ENCODE measurements at places on chromosomes 7 and 10.

- peak; percentile 66 for DNase-seq
Observed at GRCh38 chr10:119209035-119209735, 1.8 kb downstream of the GRK5 start.

GRCh38 chr10:122271076-122271475 lies at the start of gene BTBD16:
BTBD16 (plus strand) TSS chr10:122271296; CDS start chr10:122275082, 3,786 bp downstream.
- DNase-seq: no peak

DNA sequence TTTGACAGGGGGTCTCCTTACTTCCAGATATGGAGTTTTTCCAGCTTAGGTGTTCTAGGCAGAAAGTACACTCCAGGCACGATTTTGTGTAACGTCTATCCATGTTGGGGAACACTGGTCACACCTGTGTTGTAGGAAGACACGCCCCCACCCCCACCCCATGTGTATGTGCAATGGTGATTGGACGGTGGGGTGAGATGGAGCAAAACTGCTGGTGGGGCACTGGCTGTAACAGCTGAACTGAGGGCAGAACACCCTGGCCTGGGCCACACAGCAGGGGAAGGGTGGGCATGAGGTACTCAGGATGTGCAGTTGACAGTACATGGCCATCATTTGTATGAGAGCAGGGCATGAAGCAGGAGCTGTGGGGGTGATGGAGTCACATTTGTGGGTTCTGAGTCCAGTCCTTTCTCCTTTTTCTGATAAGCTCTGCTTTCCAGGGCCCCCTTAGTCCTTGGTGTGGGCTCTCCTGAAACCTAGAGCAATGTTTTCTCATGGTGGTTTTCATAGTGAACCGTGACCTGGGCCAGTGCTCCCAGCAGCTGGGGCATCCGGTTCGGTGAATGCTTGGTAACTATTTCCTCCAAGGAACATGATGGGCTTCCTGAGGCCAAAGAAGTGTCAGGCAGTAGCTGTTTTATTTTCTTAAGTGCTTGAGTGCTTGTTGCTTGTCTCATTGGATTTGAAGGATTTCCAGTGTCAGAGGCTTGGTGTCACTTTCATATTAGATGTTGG lies 63.4 kb upstream of the AQP1 start:
- no peak for DNase-seq

- DNase-seq: no peak
Observed at GRCh38 chr10:130941886-130942285, 369.6 kb downstream of the TCERG1L start.

DNA sequence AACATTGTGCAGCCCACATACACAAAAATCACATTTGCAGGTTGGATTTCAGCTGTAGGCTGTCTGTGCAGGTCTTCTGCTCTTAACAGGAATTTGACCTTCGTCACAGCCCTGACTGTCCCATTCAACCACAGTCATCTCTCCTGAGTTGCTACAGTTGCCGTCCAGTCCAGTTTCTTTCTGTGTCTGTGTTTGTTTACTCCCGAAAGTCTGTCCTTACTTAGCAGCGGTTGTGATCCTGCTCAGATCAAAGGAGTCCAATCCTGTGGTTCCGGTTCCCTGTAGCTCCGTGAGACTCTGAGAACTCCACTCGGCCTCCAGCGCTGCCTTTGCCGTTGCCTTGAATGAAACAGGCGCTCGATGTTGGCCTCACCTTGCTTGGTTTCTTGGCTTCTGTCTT lies 111.6 kb upstream of the GATA3 start:
- DNase-seq: no peak

GRCh38 chr7:12370249-12370648 lies 33.4 kb downstream of the VWDE start:
- DNase-seq: no peak

GRCh38 chr10:120582753-120583152 lies 125.7 kb downstream of the PLPP4 start:
- no peak for DNase-seq

GRCh38 chr7:92404170-92404614 lies 43.1 kb upstream of the GATAD1 start:
- peak; percentile 16 for DNase-seq

- DNase-seq: peak; percentile 46
Observed at GRCh38 chr10:5563991-5564536, 39.3 kb downstream of the CALML3 start.

GRCh38 chr10:120962756-120963593 lies 111.8 kb downstream of the WDR11 start:
- no peak for DNase-seq

DNA sequence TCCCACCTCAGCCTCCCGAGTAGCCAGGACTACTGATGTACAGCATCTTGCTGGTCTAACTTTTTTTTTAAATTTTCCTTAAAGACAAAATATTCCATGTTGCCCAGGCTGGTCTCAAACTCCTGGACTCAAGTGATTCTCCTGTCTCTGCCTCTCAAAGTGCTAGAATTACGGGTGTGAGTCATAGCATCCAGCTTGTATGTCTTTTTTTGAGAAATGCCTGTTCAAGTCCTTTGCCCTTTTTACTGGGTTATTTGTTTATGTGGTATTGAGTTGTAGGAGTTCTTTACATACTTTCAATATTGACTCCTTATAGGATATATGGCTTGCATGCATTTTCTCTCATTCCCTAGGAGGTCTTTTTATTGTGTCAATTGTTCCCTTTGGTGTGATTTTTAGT lies 486.4 kb downstream of the MAGI2 start:
- no peak for DNase-seq

GRCh38 chr10:14654821-14655382 lies 119.8 kb downstream of the FAM107B start:
- DNase-seq: no peak

GRCh38 chr7:23422909-23423308 lies 47.4 kb downstream of the IGF2BP3 start:
- DNase-seq: no peak

DNA sequence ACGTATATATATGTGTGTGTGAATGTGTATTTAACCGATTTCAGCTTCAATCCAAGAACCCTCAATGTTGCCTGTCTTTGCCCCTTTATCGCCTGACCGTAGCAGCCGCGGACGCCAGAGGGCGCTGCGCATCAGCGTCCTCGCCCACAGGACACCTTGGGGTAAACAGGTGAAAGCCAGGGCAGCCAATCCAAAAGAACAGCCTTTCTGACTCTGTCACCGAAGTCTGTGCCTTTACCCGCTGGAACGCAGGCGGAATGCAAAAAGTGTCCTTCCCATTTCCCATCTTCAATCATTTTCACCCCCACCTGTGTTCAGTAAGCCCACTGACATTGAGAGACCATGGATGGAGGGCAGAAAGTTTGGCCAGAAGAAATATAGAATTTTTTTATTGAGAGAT lies 3.6 kb downstream of the NXPH1 start:
- DNase-seq: peak; percentile 4

- DNase-seq: no peak
Observed at GRCh38 chr7:43872406-43873110, 3.2 kb upstream of the MRPS24 start.

DNA sequence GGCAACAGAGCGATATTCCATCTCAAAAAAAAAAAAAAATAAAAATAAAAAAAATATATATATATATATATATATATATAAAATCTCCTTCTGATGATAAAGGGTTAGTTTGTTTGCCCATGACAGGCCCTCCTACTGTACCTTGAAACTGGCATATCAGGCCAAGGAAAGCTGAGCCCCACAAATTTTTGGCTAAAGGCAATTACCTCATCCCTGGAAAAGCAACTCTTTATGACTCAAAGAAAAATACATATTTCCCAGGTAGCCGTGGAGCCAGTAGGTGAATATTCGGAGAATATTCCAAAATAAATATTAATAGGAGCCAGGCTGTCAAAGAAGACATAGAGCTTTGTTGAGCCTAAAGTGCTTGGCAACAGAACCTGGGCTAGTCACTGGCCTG lies 245.1 kb downstream of the GALNT17 start:
- no peak for DNase-seq

- DNase-seq: no peak
Observed at GRCh38 chr10:133069033-133069525, 18.6 kb upstream of the ADGRA1 start.

DNA sequence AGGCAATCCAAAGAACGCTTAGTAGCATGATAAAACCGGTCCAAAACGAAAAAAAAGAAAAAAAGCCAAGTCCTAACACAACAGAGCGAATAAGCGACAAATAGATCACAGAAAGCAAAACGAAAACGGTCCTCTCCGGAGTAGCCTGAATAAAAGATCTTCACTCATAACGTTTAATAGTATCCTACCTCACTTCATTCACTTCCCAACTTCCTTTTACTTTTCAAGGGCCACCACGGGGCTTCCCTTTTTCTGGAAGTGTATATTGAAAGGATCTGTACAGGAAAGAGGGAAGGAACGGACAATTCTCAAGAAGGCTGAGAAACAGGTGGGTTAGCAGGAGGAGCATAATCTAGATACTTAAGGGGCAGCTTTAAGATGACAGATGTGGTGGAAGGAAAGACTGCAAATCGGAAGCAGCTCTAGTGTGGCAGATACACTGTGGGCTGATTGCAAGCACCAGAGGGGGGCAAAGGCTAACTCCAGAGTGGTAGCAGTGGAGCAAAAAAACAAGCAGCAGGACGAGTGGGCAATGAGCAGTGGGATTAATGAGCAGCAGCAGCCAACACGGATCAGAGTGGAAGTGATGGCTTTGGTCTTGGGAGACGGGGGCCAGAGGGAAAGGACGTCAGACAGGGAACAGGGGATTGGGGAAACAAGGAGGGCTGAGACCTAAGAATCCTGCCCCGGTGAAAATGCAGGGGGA lies 866 bp downstream of the CNOT4 start:
- peak; percentile 11 for DNase-seq

- DNase-seq: no peak
Observed at GRCh38 chr7:22584179-22584578, 84.2 kb upstream of the STEAP1B start.

GRCh38 chr7:32536016-32536415 lies 40.7 kb downstream of the AVL9 start:
- DNase-seq: no peak

DNA sequence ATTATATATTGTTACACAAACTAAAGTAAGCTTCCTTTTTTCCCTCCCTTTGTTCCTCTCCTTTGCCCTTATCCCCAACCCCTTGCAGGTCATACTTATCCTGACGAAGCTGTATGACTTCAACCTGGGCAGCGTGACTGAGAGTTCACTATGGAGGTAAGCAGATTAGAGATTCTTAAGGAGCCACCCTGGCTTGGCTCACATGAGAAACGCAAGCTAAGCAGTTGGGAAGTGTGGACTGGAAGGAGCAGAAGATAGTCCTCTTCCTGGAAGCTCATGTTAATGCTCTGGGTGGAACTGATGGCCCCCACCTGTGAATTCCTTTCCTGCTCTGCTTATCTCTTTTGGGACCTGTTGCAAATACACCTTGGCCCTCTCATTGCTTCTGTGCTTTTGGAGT lies 201.6 kb downstream of the SORCS3 start:
- no peak for DNase-seq

- no peak for DNase-seq
Observed at GRCh38 chr10:91191584-91191919, 28.9 kb upstream of the PCGF5 start.

GRCh38 chr7:38283107-38283506 lies 9.7 kb upstream of the TARP start:
- no peak for DNase-seq

- DNase-seq: no peak
Observed at GRCh38 chr7:18198868-18199267, 171.2 kb upstream of the PRPS1L1 start.

DNA sequence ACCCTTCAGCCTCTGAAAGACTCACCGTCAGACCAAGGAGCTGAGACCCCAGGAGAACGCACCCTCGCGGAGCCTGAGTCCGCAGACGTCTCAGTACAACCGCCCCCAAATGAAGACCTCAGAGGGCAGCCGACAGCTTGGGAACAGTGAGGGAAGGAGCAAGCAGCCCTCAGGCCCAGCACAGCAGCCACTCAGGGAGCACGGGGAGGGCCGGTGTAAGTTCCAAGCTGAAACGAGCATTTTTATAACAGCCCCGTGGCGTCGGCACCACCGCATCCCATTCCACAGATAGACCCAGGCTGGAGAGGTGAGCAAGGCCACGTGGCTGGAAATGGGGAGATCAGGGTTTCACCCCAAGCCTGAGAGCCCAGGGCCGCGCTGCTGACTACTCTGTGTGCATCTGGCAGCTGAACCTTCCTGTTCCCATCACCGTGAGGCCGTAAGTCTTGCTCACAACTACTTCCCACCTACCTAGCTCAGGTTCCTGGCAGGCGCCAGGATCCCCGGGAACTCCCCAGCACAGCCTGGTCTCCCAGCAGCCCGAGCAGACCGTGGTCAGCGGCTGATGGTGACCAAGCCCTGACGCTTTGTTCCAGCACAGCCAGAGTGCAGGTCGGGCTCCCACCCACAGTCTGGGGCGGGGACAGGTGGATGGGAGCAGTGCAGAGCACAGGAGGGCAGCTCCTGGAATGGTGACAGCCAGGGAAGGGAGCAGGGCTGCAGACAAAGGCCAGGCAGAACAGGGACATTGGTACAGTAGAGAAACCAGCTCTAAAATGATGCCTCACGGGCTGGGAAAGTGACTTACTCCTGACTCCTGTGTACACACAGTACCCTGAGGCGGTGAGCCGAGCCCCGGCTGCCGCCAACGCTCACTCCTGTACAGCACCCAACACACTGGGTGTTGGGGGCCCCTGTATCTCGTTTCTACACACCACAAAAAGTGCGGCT lies 6.1 kb upstream of the NOM1 start:
- DNase-seq: no peak

GRCh38 chr10:82880776-82881290 lies 1005.8 kb downstream of the NRG3 start:
- no peak for DNase-seq

- DNase-seq: no peak
Observed at GRCh38 chr10:10564081-10564794, 453.4 kb upstream of the CELF2 start.

DNA sequence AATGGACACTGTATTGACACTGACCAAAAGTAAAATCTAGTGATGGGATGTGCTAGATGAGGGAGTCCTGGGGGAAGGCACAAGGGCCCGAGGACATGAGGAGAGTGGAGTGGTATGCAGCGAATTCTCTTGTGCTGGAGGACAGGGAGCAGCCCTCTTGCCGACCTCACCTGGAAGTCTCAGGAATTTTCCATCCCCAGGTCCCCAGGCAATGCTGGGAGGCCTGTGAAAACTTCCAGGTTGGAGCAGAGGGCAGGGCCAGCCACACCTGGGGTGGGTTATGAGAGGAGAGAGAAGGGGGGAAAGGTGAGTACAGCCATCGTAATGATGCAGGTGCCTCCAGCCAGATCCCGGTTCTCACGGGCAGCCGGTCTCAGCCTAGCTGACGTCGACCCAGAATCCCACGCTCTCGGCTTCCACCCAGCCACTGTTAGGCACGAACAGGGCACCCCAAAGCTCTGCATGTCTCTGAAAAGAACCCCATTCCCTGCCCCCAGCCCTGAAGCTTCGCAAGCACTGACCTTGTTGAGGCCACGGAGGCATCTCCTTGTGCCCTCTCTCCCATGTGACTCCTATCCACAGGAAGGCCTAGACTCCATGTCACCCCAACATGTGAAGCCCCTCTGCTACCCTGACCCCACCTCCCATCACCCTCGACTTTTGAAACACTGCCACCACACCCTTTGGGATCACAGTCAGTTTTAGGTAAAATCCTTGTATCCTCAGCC lies 239.7 kb upstream of the MYO3A start:
- no peak for DNase-seq

GRCh38 chr7:19834566-19834965 lies 61.1 kb upstream of the TMEM196 start:
- DNase-seq: no peak

- no peak for DNase-seq
Observed at GRCh38 chr10:75146780-75147179, 35.3 kb downstream of the SAMD8 start.

Data from activated CD4-positive, alpha-beta T cell treated with anti-CD3 and anti-CD28 coated beads for 4 hours (primary cell).